Fibroblast of skin of scalp (primary cell): ENCODE measurements at places on chromosomes 12 and 14.

DNA sequence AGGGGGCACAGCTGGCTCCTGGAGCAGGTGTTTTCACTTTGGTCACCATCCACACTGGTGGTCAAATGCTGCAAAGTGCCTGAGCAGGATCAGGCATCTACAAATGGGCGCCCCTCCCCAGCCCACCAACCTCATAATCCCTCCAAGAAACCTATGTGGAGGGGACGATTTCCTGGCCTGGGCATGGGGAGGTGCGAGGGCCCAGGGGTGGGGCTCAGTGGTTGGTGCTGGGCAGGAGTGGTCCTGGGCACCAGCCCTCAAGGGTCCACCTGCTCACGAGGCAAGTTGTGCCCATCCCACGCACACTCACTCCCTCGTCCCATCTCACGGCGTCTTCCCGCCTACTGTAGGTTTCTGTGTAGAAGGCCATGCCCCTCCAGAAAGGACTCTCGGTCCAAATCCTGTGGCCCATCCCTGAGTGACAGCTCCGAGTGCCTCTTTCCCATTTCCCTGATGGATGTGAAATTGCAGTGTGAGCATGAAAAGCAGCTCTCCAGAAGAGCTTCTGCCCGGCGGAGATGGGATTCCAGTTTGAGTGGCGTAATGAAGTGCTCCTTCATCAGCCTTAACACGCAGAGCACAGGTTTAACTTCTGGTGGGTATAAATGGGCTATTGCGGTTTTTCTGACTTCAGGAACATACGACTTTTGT, 36.9 kb downstream of the SLC15A4 start:
- DNase-seq = no peak

- no peak for DNase-seq
These were observed 17.2 kb downstream of the NTN4 start for GRCh38 chr12:95773320-95773719.

GRCh38 chr12:63294327-63294632, 143.3 kb upstream of the AVPR1A start:
- DNase-seq = peak; percentile 76

DNA sequence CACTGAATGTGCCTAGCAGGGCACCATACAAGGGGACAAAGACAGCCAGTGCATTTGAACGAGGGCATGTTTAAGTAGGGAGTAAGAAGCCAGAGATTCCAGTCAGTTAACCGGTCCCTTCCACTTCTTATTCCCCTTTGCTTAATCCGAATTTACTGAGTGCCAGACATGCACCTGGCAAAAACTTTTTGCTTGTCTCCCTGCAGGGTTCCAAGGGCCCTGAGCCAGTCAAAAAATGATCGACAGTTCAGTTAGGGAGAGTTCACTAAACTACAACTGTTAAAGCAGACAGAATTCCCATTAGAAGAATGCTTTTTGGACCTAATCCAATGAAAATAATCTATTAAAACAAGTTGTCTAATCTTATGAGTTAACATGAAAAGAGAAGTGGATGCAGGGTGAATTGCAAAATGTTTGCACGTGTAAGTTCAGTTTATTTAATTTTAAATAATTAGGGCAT, 193.8 kb downstream of the TMTC2 start:
- DNase-seq = no peak

DNA sequence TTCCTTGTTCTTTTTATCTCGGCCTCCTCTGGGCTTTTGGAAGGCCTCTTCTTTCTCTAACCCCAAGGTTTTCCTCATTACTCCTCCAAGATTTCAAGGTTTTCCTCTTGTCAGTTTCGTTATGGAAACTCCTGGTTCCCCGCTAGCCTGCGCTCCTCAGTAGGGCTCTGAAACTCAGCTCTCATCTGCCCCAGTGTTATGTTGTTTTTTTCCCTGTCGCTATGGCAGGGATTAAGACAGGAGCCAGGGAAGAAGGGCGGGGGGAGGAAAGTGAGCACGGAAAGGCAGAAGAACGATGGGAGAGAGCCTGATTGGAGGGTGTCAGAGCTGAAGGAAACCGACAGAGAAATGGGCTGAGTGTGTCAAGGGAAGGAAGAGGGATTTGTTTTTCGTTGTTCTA, 26.5 kb upstream of the JDP2 start:
- peak; percentile 33 for DNase-seq

- no peak for DNase-seq
These were observed 76.7 kb downstream of the TBK1 start for GRCh38 chr12:64528616-64529015.

- DNase-seq = no peak
These were observed 238.3 kb downstream of the FUT8 start for GRCh38 chr14:65650826-65651225.
